ENCODE measurements at places on chromosomes 3 and 15.

DNA sequence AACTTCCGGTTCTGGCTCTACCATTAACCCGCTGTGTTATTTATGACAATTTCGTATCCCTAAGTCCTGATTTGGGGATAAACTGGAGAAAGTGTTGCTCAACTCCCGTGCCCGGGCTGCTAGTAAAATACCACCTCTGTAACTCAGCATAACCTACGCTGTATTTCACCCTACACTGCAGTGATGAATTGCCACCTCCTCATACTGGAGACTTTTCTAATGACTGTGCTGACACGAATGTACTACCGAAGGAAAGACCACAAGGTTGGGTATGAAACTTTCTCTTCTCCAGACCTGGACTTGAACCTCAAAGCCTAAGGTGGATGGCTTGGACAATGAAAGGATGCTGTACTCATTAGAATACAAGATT lies 16.5 kb downstream of the SLC51A start:
- DNase-seq, result no peak

DNA sequence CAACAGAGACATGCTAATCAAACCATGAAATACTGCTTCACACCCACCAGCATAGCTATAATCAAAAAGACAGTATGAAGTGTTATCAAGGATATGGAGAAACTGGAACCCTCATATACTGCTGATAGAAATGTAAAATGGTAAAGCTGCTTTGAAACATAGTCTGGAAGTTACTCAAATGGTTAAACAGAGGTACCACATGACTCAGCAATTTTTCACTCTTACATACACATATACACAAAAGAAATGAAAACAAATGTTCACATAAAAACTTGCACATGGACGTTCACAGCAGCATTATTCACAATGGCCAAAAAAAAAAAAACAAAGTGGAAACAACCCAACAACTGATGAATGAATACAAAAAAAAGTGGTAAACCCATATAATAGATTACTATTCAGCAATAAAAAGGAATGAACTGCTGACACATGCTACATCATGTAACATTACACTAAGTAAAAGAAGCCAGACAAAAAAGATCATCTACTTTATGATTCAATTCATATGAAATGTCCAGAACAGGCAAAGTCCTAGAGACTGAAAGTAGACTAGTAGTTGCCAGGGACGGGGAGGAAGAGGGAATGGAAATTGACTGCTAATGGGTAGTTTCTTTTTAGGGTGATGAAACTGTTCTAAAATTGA lies 23.2 kb downstream of the ZNF148 start:
- no peak for DNase-seq

- no peak for DNase-seq
Observed at GRCh38 chr15:98671060-98672008, 23.0 kb downstream of the IGF1R start.

DNA sequence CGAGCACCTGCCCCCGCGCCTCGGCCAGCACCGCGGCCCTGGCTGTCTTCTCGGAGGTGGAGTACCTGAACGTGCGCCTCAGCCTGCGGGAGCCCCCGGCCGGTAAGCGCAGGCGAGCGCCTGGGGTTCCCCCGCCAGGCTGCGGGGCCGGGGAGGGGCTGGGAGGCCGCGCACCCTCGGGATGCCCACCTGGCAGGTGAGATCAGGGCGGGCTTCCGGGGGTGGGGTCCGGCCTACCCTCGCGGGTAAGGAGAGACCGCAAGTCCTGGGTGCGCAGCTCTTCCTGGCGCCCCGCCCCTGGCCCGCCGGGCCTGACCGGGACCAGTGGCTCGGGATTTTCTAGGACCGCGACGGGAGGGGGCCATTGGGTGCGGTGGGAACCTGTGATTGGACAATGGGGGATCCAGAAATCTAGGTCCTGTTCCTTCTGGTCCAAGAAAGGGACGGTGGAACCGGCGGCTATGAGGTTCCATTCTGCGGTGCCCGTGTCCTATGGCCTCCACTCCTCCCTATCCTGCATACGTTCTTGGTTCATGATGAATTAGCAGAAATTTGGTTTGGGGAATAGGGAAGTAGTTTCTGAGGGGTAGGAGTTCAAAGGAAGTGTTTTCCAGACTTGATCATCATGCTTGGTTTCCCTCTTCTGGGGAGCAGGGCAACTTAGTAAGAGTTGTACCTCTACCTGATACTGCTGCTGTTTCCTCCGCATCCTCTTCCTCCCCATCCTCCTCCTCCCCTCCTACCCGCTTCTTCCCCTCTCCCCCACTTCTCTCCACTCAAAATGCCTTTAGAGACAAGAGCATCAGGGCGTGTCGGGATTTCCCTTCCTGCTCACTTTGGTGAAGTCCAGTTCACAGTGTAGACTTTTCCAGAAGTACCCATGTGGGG lies 808 bp downstream of the ARRDC4 start:
- DNase-seq, result peak; percentile 52

DNA sequence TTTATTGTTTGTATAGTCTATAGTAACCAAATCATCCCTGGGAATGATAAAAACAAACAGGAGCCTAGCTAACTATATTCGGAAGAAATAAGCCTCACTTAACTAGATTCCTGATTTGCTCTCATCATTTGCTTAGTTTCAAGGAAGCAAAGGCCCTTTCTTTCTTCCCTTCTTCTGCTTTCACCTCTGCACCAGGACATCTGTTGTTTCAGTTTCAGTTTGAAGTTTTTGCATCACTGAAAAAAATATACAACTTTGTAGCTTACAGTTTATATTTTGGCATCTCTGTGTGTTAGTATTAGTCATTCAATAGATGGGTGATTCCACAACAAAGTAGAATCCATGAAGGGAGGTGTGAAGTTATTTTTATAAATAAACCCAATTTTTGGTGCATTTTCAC lies 113.6 kb upstream of the SNTN start:
- no peak for DNase-seq

DNA sequence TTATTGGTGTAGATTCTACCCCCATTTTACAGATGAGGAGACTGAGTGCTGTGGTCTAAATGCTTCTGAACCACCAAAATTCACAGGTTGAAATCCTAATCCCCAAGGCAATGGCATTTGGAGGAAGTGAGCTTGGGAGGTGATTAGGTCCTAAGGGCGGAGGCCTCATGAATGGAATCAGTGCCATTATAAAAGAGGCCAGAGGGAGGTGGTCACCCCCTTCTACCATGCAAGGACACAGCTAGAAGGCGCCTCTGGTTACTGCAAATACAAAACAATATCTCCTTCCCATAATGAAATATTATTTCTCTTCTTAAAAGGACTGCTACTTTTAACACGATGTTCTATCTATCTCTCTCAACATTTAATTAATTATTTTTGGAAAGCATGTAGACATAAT lies 223.5 kb downstream of the NEK10 start:
- DNase-seq, result no peak

- DNase-seq, result no peak
Observed at GRCh38 chr3:61980041-61980440, 393.3 kb downstream of the FEZF2 start.

DNA sequence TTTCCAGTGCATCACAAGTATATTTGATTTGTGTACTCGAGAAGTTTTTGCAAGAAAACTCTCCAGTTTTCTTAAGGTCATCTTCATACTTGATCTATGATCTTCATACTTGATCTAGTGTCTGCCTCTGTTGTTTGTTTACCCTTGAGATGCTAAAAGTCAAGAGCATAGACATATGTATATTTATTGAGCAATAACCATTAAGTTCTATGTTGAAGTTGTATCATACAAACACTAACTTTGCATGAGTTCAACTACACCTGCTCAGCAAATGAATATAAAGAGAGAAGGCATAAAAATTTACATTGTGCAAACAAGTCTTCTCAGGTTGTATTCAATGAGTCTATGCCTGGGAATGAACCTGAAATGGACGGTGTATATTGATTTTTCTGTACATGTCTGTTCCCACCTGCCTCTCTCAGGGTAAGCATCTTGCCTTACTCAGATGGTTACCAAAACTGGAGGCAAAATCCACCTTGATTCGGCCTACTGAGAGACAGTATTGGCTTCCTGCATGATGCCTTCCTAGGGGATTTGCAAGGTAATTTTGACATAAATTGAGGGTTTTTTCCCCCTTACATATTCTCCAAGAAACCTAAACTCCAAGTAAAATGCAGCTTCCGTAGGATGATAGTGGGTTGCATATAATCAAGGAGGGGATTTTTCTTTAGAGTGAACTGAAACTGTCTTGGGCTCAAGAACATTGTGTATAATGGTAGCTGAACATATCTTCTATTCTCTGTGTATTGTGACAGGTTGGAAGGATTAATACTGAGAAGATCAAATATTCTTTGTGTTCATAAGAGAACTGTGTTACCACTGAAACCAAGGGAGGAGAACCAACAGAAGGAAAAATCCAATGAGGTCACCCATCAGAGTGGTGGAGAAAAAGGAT lies 110.4 kb downstream of the FILIP1L start:
- no peak for DNase-seq

DNA sequence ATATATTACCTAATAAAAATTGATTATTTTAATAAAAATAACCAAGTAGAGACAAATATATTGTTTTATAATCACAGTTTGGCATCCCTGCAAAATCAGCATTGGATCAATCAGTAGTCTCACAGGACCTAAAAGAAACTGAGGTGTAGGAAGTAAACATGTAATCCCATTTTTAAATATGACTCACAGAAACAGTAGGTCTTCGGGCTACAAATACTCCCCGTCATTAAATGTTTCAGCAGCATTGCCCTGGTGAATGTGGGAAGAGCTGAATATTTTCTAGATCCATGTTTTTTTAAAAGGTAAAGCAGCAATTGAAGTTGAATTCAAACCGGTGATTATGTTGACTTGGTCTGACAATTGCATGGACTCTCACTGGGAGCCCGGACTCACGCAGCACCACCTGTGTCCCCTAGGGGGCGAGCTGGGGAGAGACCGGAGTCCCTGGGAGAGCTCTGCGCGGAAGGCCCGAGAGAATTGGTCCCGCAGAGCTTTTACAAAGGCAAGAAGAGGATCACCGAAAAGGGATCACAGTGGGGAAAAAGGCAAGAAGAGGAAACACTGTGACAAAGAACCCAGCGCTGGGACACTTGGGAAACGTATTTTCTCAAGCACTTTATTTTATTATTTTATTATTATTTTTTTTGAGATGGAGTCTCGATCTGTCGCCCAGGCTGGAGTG lies 17.2 kb upstream of the USP3 start:
- peak; percentile 94 for DNase-seq
